ENCODE measurements at places on chromosomes 12 and 14.

DNA sequence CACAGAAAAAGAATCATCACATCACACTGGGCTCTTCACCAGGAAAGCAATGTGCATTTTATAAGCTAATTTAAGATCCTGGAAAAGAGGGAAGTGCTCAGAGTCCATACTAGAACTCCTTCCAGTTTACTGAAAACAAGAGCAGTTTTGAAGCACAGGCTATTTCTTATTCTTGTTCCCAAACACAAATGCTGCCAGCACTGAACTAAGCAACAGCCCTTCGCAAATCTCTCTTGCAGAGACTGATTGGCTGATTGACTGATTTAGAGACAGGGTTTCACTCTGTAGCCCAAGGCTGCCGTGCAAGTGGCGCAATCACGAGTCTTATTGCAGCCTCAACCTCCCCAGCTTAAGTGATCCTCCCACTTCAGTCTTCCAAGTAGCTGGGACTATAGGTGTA lies 44.8 kb downstream of the BCL2L14 start:
- no peak for DNase-seq

DNA sequence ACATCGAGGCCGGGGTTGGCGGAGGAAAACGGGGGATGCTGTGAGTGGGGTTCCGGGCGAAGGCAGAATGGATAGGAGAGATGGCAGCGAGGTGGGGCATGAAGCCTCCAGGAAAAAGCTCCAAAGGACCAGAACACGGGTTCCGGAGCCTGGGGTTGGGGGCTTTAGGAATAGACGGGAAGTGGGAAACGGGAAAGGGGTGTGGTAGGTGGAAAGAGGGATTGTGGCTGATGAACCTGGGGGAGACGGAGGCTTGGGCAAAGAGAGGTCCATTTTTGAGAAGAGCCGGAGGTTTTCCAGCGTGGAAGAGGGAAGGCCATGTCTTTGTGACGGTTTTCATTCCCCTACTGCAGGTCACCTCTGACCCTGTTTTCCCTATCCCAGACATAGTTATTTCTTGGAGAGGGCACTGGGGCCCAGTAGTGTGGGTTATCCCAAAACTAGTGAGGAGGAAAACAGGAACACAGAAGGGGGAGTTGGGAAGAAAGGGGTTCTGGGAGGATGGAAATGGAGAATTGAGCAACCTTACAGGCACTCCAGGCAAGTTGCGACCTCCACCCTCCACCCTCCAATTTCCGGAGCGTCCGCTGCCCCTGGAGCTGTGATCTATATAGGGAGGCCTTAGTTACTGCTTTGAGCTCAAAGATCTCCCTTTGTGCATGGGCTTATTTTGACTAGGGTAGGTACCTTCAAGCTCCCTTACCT lies 1.1 kb downstream of the ATN1 start:
- no peak for DNase-seq

DNA sequence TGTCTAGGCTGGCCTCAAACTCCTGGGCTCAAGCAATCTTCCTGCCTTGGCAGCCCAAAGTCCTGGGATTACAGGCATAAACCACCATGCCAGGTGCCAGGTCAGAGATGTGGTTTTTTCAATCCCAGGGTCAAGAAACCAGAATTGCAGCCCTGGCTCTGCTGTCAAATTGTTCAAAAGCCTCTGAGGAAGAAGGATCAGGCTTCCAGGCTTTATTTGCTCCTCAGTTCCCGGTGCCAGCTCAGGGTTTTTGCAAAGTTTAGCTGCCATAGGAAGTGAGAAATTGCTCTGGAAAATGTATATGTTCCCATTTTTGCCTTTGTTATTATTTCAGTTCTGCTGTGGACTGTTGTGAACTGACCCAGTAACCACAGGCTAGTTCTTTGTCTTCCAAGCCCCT lies 28.7 kb downstream of the WNT5B start:
- DNase-seq: no peak

DNA sequence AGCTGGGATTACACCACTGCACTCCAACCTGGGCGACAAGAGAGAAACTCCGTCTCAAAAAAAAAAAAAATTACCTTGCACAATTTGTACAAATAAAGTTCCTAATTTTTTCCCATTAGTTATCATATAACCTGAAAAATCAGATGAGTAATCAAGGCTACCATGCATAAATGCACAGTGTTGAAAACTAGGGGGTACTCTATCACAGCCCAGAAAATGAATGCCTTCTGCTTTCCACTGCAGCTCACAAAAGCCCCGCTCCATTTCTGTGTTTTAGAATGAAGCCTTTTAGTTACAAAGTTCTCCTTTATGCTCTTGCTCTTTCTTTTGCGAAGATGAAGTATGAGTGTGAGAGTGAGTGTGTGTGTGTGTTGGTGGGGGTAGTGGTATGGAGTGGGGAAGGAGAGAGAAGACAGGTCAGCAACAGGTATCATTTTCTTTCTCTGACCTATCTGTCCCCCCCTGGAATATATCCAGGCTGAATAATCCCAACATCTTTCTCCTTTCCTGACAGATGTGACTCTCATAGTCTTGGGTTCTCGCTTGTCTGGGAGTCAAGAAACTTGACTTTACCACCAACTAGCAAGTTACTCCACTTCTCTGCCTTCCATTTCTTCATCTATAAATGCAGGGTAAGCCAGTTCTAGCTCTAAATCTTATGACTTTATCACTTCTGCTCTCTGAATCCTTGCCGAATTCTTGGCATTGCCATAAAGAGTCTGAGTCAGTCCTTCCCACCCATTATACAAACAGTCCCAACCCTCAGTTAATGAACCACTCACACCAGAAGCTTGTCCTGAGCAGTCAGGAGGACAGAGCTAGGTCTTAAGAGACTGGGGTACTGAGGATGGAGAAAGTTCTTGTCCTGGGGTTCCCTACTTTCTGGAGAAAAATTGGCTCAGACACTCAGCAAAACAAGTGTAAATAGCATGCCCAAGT lies 16.1 kb downstream of the BIN2 start:
- DNase-seq: no peak

GRCh38 chr12:9948606-9949296 lies 16.6 kb upstream of the CLEC2A start:
- no peak for DNase-seq

DNA sequence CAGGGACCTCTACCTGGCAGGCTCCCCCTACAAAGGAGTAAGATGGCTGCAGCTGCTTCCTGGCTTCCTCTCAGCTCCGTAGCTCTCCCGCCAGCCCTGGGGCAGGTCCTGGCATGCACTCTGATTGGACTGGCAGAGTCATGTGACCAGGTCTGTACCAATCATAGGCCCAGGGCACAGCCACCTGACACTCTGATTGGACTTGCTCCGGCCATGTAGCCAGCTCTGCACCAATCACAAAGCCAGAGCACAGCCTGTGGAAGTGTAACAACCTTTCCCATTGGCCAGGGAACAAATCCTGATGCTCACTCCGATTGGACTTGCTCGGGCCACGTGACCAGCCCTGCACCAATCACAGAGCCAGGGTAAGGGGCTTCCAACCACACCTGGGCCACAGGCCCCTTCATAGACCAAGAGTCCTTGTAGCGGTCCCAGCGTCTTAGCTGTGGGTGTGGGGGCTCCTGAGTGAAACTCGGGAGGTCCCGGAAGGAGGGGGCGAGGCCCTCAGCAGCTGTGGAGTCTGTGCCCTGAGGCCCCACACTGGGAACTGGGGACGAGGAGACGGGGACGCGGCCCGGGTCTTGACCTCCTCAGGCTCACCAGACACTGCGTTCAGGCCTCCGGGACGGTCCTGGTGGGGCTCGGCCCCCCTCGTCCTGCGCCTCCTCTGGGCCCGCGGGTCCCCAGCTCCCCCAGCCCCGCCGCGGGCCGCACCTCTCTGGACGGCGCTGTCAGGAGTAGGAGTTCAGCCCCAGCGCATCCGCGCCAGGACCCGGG lies 210.6 kb downstream of the ADGRD1 start:
- no peak for DNase-seq

DNA sequence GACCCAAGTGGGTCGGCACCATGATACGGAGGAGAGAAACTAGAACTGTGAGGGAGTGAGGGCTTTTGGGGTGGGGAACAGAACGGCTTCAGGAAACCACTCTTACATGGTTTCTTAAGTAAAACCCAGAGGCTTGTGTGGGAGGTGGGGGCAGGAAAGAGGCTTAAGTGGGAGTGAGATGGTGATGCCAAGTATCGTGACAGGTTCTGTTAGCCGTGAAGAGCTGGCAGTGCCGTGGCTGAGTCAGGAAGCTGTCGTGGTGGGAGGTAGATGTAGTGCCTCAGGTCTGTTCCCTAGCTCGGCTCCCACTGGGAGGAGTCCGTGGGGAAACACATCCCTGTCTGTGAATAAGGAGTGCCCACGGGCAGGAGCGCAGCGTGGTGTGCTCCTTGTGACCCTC lies 185.8 kb upstream of the FKBP4 start:
- DNase-seq: no peak

GRCh38 chr12:132024758-132025157 lies 75.0 kb downstream of the EP400 start:
- no peak for DNase-seq

DNA sequence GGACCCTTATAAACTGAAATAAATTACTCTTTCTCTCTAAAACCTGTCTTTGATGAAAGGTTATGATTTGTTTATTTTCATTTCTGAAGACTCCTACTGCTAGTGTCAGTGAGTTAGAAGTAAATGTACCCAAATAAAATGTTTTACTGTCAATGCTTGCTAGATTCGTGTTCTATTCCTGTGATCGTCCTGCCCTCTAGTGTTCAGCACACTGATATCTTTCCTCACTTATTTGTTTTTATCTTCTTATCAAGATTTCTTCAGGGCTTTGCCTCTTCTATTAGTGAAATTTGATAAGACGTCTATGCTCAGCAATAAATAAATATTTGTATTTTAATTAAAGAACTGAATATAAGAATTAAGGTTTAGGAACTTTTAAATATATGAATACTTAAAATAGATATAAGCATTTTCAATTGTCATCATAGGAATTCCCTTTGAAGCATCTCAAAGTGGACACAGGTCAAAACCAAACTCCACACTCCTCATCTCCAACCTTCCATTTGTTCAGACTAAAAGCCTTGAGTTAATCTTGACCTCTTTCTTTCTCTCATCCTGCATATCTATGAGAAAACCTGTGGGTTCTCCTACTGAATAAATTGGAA lies 75.8 kb downstream of the C12orf50 start:
- peak; percentile 56 for DNase-seq

DNA sequence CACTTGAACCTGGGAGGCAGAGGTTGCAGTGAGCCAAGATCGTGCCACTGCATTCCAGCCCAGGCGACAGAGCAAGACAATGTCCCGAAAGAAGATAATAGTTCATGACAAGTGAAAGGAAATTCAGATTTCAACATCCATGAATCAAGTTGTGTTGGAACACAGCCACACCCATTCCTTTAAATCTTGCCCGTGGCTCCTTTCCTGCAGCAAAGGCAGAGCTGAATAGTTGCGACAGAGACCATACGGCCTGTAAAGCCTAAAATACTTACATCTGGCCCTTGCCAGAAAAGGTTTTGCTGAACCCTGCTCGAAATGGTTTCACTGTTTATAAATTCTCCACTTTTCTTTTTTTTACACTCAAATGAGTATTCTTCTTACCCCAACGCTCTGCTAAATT lies 17.7 kb upstream of the ITPK1 start:
- no peak for DNase-seq

GRCh38 chr12:116861320-116861719 lies 19.9 kb downstream of the HRK start:
- peak; percentile 34 for DNase-seq

DNA sequence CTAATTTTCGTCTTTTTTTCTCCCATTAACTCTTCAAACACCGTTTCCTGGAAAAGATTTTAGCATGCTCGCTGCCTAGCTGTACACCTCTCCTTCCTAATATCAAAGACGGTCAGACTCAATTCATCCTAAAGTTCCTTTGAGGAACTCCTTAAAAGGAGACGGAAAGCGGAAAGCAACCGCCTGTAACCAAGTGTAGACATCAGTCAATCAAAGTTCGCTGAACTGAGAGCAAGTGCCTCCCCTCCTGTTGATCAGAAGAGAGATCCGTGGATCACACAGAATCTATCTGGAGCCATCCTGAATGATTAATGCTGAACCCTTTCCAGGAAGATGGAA lies 412 bp upstream of the TEP1 start:
- peak; percentile 38 for DNase-seq

GRCh38 chr12:94710933-94711332 lies 60.6 kb upstream of the TMCC3 start:
- DNase-seq: peak; percentile 37

DNA sequence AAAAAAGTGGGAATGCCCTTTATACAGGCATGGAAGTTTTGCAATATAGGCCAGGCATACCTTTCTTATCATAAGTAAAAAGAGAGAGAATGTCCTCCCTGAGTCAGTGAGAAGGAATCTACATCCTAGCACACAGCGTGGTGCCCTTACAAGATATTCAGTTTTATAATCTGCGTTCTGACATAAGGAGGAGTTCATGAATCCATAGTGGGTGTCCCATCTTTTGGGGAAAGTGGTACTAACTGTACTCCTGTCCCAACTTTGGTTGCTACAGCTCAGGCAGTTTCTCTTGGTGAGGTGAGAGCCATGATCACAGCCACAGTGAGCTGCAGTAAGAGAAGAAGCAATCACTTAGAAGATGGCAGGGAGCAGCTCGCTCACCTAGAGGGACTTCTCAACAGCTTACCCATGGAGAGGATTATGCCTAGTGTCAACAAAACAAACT lies 332.9 kb downstream of the BCAT1 start:
- DNase-seq: no peak

- no peak for DNase-seq
These were observed 91.8 kb upstream of the FOXN3 start for GRCh38 chr14:89508863-89509262.

GRCh38 chr12:110102255-110102654 lies 21.9 kb upstream of the IFT81 start:
- peak; percentile 68 for DNase-seq

DNA sequence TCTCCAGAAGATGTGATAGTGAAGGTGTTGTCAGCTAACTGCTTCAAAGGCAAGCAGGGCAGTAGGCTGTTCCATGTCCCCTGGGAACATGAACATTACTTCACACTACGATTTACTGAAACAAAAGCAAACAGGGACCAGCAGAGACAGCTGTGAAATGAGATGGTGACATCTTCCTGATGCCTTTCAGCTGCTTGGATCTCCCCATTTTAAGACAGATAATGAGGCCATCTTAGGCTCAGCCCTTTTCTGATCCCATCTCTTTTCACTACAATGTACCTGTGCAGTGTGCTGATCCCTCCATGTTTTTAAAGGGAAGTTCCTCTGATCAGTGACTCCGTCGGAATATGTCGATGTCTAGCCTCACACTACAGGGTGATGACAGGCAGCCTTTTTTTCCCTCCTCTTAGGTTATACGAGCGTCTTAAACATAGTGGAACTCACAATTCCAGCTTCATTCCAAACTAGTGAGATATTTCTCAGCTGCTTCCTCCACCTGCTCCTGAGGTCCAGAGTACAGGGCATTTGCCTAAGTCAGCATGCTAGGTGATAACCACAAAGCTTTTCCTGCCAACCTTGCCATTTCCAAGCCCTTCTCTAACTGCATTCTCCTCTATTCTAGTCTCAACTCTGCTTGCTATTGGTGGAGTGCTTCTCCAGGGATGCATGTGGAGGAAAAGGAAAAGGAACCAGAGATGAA lies 87.6 kb upstream of the EGLN3 start:
- DNase-seq: no peak

DNA sequence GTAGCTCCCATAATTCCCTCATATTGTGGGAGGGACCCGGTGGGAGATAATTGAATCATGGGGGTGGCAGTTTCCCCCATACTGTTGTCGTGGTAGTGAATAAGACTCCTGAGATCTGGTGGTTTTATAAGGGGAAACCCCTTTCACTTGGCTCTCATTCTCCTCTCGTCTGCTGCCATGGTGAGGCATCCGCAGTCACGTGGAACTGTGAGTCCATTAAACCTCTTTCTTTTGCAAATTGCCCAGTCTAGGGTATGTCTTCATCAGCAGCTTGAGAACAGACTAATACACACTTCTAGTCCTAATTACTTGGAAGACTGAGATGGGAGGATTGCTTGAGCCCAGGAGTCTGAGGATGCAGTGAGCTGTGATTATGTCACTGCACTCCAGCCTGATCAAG lies 64.4 kb downstream of the TMX1 start:
- no peak for DNase-seq
